ENCODE measurements at places on chromosomes 6 and 20. TPM values are rescaled to one million over a fixed set of nuclear protein-coding genes. Genes with fewer than 3 reads are reported as not detected.

DNA sequence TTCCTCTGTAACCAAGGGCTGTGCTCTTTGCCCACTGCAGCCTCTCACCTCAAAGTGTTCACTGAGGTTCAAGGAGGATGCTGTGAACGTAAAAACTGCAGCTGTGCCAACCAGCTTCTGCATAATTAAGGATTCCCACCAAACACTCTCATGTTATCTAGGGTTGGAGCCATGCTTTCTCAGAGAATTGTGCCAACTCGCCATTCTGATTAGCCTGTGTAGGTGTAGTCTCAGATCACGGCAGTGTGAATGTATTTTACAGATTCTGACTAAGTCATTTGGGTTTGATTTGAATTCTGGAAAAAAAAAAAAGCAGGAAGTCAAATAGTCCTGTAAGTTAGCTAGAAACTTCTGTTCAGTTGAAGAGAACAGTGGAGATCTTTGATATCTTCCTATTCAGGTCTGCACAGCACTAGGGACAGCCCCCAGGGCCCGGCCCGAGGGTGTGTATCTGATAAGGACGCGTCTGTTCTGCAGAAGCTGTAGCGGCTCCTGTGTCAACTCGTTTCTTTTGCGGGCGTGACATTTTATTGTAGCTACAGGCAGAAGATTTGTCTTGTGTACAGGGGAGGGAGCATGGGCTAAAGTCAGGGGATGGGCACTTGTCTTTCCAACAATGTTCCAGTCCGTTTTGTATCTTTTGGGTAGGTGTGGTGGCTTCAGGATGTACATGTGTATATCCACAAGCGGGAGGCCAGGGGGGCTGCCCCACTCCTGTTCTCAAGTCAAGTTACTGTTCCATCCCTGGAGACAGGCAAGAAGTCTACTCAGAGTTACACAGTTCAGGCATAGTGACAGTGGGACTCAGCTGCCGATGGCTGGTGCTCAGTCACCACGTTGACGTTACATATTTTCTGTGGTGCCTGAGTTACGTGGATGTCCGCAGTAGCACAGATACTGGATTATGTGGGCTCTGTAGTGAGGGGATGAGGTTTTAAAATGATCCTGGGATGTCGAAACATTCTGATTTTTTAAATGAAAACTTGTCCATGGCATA lies 12.4 kb downstream of the IRF4 start:
- peak; percentile 42 for DNase-seq

- DNase-seq, result no peak
Observed at GRCh38 chr6:157230910-157231309, 92.4 kb downstream of the TMEM242 start.

DNA sequence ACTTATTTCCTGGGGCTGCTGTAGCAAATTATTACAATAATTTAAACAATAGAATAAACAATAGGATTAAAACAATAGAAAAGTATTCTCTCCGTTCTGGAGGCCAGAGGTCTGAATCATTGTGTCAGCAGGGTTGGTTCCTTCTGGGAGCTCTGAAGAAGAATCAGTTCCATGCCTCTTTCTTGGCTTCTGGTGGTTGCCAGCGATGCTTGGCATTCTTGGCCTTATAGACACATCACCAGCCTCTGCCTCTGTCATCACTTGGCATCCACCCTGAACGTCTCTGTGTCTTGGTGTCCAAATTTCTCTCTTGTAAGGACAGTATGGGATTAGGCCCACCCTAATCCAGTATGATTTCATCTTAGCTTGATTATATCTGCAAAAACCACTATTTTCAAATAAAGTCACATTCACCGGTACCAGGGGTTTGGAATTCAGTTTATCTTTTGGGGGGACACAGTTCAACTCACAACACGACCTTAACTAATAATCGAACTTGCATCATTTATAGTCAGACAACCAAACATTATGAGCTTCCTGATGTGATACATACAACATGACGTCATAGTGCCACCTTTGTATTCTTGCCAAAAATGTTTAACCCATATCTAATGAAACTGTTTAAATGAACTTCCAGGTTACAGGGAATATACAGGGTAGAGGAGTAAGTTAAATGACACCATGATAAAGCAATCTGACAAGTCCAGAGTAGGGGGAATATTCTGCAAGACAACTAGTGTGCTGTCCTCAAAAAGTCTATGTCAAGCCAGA lies 84.7 kb upstream of the RNF24 start:
- DNase-seq, result no peak

- no peak for DNase-seq
Observed at GRCh38 chr20:63496596-63497120, 2.2 kb downstream of the EEF1A2 start.

GRCh38 chr20:50191544-50192363 lies 1.1 kb downstream of the CEBPB start:
- DNase-seq, result peak; percentile 51

DNA sequence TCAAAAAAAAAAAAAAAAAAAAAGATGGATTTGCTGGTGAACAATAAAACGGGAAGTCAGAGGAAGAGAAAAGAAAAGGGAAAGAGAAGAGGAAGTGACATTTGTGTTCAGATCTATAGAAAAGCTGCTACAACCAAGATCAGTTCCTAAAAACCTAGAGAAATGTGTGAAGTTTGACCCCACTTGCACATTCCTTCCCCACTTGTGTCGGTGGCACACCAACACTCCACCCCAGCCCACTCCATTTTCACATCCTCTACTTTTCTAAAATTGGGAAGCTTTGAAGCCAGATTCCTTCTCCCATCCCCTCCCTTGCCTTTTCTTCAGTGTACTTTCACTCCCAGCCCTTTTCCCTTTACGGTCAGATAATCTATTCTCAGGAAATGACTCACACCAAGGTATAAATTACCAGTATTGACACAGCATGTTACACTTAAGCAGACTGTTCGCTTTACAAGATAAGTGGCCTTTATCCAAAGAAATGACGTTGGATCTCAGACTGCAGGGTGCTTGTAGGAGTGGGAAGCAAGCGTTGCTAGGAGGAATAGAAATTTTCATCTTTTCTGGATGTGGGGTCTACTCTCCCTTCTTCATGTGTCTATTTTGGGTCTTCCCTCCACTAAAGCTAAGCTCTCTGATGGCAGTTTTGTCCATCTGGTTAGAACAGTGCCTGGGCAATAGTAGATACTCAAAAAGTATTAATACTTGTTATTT lies 92.5 kb upstream of the ADGRF1 start:
- no peak for DNase-seq

GRCh38 chr6:13910443-13910842 lies 14.3 kb upstream of the RNF182 start:
- DNase-seq, result no peak

DNA sequence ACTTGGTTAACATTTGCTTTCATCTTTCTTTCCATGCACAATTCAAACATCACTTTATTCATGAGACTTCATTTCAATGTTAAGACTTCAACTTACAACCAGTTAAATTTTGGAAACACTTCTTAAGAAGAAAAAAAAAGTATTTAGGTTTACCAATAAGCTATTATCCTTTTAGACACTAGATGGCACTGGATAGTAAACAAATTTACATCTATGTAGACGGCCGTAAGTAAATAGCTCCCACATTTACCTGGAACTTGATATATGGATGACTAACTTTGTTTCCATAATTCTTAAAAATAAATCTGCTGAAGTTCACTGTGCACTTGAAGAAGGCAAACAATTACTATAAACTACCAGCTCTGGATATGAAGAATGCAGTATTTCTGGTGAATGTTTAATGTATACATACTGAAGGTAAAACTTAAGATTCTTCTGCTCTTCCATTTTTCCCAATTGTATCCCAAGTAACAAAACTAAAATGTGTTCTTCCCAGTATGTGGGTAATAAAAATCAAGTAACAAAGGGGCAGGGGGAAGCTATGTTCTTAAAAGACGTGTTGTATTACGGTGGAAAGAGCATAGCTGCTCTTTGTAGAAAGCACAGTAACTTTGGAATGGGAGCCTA lies 130.6 kb upstream of the C6orf118 start:
- DNase-seq, result no peak

DNA sequence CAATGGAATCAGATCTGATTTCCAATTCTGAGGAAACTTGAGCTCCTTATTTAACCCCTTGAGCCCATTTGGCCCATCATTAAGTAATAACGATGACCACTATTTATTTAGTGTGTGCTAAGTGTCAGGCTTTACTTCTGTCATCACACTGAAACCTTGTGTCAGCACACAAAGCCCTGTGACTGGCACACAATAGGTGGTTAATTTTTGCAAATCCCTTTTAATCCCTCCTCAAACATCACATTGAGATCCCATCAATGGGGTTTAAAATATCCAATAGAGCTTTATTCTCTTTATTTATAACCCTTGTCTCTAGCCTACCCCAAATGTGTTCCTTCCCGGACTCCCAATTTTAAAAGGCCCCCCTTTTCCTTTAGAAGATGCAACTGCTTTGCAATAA lies 656.8 kb upstream of the CHD6 start:
- no peak for DNase-seq

DNA sequence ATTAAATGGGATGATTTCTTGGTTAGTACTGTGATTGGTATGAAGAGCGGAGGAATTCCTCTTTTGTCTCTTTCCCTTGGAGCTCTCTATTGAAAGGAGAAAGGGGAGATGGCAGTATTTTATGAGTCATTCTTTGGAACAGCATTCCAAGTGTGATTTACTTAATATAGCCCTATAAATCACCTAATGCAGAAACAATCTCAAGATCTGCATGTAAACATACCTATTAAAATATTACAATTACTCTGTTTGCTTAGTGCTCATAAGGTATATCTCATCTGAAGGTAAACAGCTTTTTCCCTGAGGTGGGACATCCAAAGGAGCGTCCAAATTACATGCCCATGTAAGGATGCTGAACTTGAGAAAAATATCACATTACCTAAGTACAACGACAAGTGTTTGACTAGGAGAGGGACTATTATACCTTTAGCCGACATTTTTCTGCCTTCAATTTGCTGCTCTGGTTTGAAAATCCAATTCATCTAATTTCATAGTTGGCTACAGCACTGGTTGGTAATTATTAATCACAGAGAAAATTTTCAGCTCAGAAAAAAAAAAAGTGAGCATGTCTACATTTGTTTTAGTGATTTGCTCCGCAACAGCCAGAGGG lies 229.0 kb downstream of the FOXC1 start:
- no peak for DNase-seq

GRCh38 chr6:113629975-113630737 lies 227.0 kb upstream of the MARCKS start:
- DNase-seq, result no peak

DNA sequence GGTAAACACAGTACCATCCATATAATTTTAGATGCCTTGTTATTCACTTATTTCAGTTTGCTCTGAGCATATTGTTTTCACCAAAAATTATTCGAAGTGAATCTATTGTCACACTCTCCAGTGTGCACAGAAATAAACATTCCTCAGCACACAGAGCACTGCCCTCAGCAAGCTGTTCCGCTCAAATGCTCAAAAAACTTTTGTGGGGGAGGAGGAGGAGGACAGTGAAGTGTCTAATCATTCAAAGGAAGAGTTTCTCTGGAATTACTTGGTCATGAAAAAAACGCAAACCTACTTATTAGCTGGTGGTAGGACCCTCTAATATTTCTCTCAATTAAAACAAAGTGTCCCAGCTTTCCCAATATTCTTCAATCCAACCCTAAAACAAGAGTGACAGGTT lies 88.3 kb downstream of the DTNBP1 start:
- no peak for DNase-seq

DNA sequence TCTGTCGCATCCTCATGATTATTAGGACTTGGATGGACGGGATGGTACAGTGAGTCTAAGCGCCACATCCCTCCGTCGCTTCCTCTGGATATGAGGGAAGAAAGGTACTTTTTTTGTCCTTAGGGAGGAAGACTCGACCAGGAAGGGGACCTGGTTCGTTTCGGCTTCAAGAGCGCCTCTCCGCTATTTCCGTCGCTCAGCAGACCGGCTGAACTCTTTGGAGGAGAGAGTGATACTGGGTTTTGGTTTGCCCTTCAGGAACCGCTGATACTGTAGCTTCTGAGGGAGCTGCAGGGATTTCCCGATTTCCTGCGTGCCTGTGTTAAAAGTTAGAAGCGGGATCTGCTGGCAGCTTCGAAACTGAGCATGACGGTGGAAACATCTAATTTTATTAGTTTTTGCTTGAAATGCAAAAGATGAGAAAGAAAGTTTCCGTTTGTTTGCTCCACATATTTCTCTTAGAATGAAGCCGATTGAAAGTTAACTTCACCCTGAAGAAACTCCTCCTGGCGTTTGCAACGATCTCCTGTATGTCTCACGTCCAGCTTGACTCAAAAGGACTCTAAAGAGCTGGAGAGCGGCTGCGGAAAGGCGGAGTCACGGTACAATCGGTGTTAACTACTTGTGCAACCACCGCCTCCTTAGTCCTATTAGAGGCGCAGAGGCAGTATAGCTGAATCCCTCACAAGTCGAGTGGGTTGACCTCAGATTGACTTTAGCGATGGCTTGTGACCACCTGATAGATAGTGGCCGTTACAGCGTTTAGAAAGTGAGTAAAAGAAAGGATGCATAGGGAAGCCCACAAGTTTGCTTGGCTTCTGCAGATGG lies 129.4 kb downstream of the TRIM27 start:
- peak; percentile 29 for DNase-seq

- no peak for DNase-seq
Observed at GRCh38 chr6:79984261-79984660, 20.2 kb upstream of the TTK start.

DNA sequence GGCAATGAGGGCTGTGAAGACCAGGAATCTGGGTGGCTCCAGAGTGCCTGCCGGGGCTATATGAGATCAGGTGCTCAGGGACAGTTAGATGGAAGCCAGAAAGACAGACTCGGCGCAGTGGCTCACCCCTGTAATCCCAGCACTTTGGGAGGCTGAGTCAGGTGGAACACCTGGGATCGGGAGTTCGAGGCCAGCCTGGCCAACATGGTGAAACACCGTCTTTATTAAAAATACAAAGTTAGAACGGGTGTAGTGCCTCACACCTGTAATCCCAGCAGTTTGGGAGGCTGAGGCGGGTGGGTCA lies 43.4 kb downstream of the BCAS4 start:
- no peak for DNase-seq

DNA sequence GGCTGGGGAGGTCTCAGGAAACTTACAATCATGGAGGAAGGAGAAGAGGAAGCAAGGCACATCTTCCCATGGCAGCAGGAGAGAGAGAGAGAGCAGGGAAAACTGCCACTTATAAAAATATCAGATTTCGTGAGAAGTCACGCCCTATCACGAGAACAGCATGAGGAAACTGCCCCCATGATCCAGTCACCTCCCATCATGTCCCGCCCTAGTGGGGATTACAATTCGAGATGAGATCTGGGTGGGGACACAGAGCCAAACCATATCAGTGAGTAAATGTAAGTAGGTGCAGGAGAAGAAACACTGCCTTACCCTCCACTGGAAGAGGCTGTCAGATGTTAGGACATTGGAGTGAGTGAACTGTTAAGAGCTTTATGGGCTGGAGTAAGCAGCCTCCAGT lies 270.4 kb downstream of the TFAP2C start:
- no peak for DNase-seq

- no peak for DNase-seq
Observed at GRCh38 chr6:165852676-165853075, 189.6 kb upstream of the PDE10A start.

- no peak for DNase-seq
Observed at GRCh38 chr6:129340983-129341382, 369.0 kb downstream of the ARHGAP18 start.

GRCh38 chr20:17833036-17833674 lies 133.4 kb downstream of the BANF2 start:
- DNase-seq, result no peak

GRCh38 chr20:63859166-63859699 lies 2.1 kb upstream of the ABHD16B start:
- no peak for DNase-seq

- no peak for DNase-seq
Observed at GRCh38 chr6:66930559-66931290, 1223.7 kb upstream of the EYS start.

Gene LY86
- total RNA-seq, result 1.3 TPM

Gene SEC23B
- total RNA-seq, result 77.8 TPM

Gene PPIL6
- 0.91 TPM for total RNA-seq

Gene PCSK2
- 2.0 TPM for total RNA-seq

Gene MCCD1
- total RNA-seq, result not detected

Gene HECA
- 41.1 TPM for total RNA-seq

Gene CFB
- total RNA-seq, result 20.4 TPM
